Activated CD4-positive, CD25-positive, alpha-beta regulatory T cell treated with anti-CD3 and anti-CD28 coated beads, Interleukin-2, amount 50 U/mL, for 24 hours (primary cell): ENCODE measurements at places on chromosomes 4 and X.

- no peak for ATAC-seq
Measured at GRCh38 chr4:61541459-61541858, 341.3 kb downstream of the ADGRL3 start.

GRCh38 chr4:90537491-90537890 lies 410.3 kb downstream of the CCSER1 start:
- no peak for ATAC-seq

GRCh38 chr4:149343614-149344013 lies 472.0 kb downstream of the IQCM start:
- no peak for ATAC-seq

DNA sequence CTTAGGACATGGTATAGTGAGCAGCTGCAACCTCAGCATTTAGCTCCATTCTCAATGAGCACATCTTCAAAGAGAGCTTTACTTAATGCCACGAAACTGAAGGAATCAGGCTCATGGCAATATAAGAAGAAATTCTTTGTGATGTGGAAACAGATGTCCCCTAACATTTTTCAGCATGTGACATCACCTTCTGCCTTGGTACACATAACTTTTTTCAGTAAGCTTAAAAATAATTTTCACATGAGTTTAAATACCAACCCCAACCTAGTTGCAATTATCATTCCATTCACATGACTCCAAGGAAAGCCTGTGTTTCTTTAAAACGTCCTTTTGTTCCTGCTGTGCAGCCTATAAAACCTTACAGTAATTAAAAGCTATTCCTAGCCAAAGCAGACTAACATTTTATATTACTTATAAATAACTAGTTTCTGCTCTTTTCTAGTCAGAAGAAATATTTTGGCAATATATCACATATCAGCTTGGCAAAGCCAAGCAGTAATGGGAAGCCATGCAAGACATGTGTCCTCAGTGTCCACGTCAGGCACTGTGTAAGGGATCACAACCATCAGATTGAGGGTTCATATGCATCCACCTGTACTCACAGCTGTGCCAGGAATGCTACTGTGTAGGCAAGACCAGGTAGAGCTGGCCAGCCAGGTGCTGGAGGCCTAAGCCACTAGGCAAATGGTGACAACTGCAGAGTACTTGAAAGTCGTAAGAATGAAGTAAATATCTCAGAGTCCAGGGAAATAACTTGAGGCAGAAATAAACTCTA lies 466.6 kb downstream of the INPP4B start:
- no peak for ATAC-seq

- no peak for ATAC-seq
Measured at GRCh38 chr4:7654550-7655445, 220.1 kb upstream of the PSAPL1 start.

- ATAC-seq, result no peak
Measured at GRCh38 chr4:78553529-78554060, 2.0 kb downstream of the ANXA3 start.

DNA sequence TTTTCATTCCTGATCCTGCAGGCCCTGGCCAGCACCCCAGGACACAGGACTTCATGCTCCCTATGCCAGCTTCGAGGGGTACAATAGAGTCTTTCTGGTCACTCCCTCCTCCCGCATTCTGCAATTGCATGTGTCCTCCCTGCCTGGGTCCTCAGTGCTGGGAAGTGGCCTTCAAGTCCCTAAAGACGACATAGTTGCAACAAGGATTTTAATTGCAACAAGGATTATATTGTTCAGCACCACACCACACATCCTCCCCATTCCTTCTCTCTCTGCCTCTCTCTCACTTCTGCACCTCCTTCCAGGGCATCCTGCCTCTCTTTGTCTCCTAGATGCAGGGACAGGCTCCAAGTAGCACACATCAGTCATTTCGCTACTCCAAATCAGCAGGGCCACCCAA lies 25.5 kb downstream of the SCD5 start:
- no peak for ATAC-seq

DNA sequence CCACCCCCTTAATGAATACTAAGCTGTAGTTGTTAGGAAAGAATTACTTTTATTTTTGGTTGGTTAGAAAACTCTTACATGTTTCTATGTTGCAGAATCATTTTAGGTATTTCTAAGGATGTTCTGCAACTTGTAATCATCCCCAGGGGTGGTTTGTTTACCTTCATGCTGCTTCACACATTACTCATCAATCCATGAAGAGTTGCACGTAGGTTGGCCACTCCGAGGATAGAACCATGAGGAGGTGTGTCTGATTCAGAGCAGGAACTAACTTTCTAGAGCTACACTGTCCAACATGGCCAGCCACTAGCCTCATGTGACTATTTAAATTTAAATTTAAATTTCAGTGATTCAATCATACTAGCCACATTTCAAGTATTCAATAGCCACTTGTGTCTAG lies 127.2 kb upstream of the FRMPD4 start:
- ATAC-seq, result no peak

- no peak for ATAC-seq
Measured at GRCh38 chrX:10903523-10903922, 207.6 kb upstream of the HCCS start.

GRCh38 chr4:38109896-38110295 lies 149.7 kb downstream of the PTTG2 start:
- ATAC-seq, result no peak

- ATAC-seq, result no peak
Measured at GRCh38 chr4:61614231-61614630, 414.1 kb downstream of the ADGRL3 start.

DNA sequence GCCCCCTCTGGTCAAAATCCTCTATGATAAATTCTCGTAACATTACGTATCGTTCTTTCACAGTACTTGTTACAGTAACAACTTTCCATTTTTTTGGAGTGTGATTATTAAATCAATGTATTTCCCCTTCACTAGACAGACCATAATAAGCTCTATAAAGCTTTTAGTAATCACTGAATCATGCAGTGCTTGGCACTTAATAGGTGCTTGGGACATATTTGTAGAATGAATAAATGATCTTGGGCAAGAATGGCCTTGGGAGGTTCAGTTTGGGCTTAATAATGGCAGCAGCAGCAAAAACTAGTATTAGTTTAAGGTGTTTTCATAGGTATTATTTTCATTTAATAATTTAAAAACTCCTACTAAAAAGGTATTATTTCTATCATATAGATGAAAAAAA lies 33.4 kb upstream of the SFRP2 start:
- ATAC-seq, result no peak

DNA sequence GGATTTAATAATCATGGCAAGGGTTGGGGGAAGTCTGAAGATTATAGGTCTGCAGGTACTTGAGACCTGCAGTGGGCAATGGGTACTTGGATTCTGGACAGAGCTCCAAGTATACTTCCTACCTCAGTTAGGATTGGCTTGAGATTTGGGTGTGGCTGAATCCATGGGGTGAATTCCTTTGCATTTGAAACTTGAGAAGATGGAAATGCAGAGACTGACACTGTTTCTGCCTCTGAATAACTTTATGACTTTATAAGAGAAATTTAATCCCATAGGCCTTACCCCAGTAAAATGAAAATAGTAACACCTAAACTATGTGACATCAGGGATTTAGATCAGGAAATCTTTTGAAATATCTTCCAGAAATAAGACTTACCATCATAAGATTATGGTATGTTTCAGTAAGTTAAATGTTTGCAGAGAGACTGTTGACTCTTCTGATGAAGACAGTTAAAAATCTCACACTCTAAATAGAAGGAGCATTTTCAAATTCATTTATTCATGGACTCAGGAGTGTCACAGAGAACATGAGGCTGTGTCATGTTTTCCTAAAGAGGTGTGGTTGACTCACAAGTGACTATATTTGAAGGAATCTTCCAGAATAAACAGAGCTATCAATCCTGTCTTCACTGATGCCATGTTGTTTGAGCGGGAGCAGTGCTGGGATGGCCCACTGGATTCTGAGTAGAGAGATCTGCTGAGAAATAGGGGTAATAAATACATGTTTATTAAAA lies 513.5 kb upstream of the NR3C2 start:
- no peak for ATAC-seq

DNA sequence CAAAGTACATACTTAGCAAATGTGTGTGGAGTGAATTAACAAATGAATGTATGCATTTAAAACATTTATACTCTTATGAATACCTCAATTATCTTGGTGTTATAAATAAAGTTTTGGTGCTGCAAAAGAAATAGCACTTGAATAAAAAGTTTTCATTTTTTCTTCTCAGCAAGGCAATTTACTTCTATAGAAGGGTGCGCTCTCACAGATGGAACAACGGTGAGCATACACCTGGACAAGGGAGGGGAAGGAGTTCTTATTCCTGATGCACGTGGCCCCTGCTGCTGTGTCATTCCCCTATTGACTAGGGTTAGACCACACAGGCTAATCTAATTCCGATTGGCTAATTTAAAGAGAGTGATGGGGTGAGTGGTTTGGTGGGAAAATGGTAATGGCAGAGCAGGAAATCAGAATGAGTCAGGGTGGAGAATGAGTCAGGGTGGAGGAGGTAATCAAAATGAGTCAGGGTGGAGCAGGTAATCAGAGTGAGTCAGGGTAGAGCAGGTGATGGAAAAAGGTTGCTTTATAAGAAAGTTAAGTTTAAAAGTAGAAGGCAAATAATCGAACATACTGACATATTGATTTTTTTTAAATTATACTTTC lies 28.2 kb upstream of the PGK1 start:
- ATAC-seq, result no peak

DNA sequence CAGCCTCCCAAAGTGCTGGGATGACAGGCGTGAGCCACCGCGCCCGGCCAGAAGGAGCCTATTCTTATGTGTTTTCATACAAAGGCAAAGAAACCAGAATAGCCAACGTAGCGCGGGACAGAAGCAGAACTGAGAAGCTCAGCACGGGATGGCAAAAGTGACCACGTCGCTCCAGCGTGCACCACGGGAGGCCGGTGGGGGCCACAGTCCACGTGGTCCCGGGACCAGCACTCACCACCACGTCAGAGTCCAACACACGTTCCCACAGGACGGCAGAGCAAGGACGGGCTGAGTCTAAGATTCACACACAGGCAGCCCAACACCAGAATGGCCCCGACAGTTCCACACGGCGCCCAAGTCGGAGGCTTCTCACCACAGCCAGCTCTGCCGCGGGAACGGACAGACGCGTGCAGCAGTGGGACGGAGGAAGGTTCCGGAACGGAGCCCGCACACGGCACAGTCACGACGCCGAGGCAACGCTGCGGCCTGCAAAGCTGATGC lies 18.8 kb upstream of the GTPBP6 start:
- no peak for ATAC-seq

- no peak for ATAC-seq
Measured at GRCh38 chr4:180434131-180434895, 1808.9 kb upstream of the TENM3 start.

GRCh38 chrX:71543316-71543715 lies 10.4 kb downstream of the OGT start:
- ATAC-seq, result peak; percentile 81

DNA sequence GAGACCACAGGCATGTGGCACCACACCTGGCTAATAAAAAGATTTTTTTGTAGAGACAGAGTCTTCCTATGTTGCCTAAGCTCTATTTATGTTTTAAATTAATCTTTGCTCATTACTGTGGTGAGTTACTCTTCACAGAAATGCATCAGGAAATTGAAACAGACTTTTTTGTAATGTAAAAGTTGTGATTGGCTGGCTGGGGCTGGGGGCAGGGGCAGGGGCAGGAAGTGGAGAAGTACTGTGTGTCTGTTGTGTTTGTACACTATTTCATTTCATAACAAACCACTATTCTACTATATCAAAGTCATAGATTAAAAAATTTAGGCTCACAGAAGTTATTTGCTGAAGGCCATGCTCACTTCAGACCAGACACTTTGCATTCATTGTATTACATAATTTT lies 19.1 kb upstream of the ABRAXAS1 start:
- ATAC-seq, result peak; percentile 67

GRCh38 chr4:168272488-168272887 lies 46.1 kb downstream of the DDX60 start:
- no peak for ATAC-seq

DNA sequence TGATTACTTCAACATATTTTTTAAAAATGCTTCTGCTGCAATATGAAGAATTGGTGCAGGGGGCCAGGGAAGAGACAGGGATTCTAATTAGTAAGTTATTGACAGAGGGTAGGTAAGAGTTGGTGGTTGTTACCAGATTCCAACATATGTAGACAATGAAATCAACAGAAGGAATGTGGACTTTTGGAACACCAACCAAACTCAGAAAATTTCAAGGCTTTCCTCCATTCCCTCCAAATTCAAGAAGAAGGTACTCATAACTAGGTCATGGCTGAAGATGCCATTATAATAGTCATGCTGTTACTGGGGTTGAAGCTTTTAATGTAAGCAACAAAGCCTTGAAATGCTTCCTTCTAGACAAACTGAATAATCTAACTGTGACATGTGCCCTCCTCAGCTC lies 22.9 kb upstream of the CXCL13 start:
- ATAC-seq, result no peak

GRCh38 chrX:134000260-134001245 lies 15.2 kb upstream of the GPC3 start:
- no peak for ATAC-seq

GRCh38 chr4:165403048-165403447 lies 24.2 kb downstream of the CPE start:
- no peak for ATAC-seq

- ATAC-seq, result no peak
Measured at GRCh38 chr4:167934216-167934615, 158.1 kb upstream of the ANXA10 start.

DNA sequence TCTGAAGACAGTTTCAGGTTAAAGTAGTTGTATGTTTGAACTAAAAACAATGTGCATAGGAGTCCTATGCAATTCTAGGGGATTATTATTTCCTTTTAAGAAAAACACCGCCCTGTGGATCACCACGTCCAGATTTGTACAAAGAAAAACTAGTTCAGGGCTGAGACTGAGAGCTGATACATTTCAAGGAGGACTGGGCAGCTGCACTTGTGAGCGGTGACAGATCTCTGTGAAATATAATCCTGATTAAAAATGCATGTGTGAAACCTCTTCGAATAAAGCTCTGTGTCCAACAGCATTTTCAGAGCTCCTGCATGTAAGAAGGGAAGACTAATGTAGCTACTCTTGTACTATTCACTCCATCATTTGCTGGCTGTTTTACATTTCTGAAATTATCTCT lies 365.8 kb upstream of the PITX2 start:
- no peak for ATAC-seq

- no peak for ATAC-seq
Measured at GRCh38 chrX:103730796-103731493, 20.2 kb downstream of the TMEM31 start.

DNA sequence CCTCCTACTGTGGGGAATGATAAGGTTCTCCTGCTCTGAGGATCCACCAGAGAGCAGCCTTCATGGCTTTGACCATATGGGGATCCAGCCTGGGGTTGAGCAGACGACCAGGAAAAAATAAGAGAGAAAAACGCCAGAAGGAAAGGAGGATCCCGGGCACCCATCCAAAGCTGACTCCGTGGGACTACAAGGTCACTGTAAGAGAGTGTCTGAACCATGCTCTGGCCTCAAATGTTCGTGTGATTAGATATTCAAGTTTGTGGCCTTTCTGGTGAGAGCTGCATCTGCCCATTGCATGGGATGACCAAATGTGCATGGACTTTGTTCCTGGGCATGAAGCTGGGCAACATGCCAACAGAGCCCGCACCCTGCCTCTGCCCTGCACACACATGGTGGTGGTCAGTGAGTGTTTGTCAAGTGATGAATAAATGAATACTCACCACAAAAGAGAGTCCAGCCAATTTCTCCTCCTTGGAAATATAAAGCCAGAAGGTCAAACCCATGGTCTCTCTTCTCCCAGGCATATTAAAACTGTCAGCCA lies 346.0 kb upstream of the GATB start:
- no peak for ATAC-seq
